ENCODE measurements at places on chromosomes 1 and 21.

DNA sequence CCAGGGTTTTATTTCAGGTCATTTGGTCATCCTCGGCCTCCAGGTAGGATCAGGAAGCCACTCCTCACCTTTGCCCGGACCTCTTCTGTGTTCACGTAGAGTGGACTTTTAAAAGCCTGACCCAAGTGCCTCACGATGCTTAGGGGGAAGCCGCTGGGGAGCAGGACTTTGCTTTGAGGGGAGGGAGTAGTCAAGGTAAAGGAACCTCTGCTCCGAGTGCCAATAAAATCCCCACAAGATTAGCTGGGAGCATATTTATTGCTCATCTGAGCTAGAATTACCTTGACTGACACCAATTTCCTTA lies 603 bp upstream of the DHRS3 start:
- DNase-seq = no peak

DNA sequence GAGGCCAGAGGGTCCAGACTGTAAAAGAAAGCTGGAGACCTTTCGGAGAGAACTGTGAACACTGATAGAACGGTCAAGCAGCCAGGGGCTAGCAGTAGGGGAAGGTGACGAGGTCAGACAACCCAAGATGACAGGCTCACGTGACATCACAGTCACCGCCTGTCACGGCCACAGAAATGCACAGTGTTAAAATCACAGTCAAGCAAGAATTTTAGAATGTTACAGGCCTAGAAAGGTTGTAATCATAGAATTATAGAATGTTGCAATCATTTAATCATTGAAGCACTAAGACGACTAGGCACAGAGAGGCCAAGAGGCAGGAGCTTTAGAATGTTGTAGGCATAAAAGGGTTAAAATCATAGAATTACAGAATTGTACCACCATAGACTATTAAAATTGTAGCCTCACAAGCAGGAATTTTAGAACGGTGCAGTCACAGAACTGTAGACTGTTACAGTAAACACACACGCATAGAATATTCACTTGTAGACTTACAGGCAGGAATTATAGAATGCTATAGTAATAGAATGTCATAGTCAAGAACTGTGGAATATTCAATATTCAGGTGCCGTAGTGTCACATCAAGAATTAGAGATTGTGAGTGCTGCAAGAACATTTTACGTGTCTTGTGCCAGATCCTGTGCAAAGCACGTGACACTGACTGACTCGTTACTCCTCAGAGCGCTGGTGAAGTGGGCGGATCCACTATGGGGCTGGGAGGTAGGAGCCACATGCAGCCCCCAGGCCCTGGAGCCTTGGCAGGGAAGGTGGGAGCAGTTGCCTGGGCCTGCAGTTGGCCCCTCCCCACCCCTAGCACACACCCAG lies 118.1 kb downstream of the EPHB2 start:
- no peak for DNase-seq

- DNase-seq = no peak
Observed at GRCh38 chr1:162279136-162279498, 97.5 kb downstream of the SPATA46 start.

GRCh38 chr1:53316424-53316765 lies 11.5 kb downstream of the LRP8 start:
- DNase-seq = no peak
